Large intestine (tissue), 12 donors: ENCODE measurements at places on chromosomes 5 and 9. TPM values are rescaled to one million over a fixed set of nuclear protein-coding genes. Genes with fewer than 3 reads are reported as not detected.

DNA sequence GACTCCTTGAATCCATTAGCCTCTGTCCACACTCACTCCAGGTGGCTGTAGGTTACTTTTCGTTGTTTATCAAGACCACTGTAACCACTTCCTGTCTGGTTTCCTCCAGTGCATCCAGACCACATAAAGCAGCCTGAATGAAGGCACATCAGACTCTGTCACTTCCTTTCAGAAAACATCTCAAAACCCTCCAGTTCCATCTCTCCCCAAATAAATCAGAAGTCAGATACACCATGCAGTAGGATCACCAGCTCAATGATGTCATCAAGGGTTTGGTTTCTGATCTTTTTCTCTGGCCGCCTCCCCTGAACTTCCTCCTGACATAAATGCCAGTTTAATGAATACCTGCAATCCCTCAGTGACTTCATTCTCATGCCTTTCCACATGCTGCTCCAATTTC is 161.2 kb downstream of the ZNF462 start:
- no peak for DNase-seq

- no peak for DNase-seq
Measured at GRCh38 chr5:132444061-132444460, 46.5 kb downstream of the IRF1 start.

GRCh38 chr5:123518111-123518510 is 6.1 kb downstream of the CSNK1G3 start:
- no peak for DNase-seq

DNA sequence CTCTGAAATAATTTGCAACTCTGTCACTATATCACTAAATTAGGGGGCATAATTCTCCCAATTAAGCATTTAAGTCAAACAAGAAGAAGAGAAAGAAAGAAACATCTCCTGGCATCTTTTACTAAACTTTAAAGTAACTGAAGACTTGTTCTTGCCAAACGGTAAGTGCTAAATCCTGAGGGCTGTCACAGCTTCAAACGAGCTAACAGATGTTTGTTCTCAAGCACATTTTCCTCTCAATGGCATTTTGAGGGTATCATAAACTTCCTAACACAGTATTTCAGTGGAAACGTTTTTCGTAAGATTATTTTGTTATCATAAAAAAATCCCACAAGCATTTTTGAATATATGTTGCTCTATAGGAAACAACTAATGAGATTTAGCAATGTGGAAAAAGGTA is 169.5 kb upstream of the TAS2R1 start:
- DNase-seq, result no peak

The LHX3 gene
- not detected for polyA plus RNA-seq

The TSLP gene
- polyA plus RNA-seq, result 0.19 TPM

The CHSY3 gene
- polyA plus RNA-seq, result 1.7 TPM

The WNK2 gene
- polyA plus RNA-seq, result 80.4 TPM

The PCDH1 gene
- 29.4 TPM for polyA plus RNA-seq

The FCN2 gene
- polyA plus RNA-seq, result 0.04 TPM

The EXOSC2 gene
- polyA plus RNA-seq, result 30.2 TPM
